Ammon's horn (tissue), 1 donor: ENCODE measurements at places on chromosomes 5 and 9.
A peak's percentile ranks its signal among the peaks of the same experiment; 100 is the strongest.

GRCh38 chr5:2983583-2984300 is 232.3 kb upstream of the IRX2 start:
- no peak for DNase-seq

GRCh38 chr5:149345892-149346222 is 558 bp downstream of the GRPEL2 start:
- DNase-seq: no peak

GRCh38 chr9:114552706-114553105 is 34.9 kb upstream of the ATP6V1G1 start:
- DNase-seq: no peak

GRCh38 chr9:125609744-125610143 is 97.3 kb downstream of the MAPKAP1 start:
- DNase-seq: no peak

- DNase-seq: no peak
Observed at GRCh38 chr5:176161431-176161830, 76.8 kb upstream of the SIMC1 start.

DNA sequence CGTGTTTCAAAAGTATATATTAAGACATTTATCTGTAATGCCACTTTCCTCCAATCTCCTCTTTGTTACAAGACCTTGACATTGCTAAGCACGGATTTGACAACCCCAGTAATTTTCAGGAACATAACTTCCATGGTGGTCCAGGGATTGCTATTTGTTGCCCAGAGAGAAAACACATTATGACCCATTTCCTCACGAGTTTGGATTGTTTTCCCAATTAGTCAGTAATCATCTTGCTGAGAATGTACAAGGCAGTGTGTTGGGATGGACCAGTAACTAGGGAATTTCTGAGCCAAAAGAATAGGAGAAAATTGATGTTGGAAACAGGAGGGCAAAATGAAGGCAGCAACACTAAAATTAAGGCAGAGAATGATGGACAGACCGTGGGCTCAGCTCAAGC is 574.1 kb downstream of the EBF1 start:
- DNase-seq: no peak

- DNase-seq: peak; percentile 46
Observed at GRCh38 chr5:43555895-43556606, 826 bp downstream of the PAIP1 start.

GRCh38 chr5:68428231-68428811 is 212.8 kb downstream of the PIK3R1 start:
- peak; percentile 63 for DNase-seq

DNA sequence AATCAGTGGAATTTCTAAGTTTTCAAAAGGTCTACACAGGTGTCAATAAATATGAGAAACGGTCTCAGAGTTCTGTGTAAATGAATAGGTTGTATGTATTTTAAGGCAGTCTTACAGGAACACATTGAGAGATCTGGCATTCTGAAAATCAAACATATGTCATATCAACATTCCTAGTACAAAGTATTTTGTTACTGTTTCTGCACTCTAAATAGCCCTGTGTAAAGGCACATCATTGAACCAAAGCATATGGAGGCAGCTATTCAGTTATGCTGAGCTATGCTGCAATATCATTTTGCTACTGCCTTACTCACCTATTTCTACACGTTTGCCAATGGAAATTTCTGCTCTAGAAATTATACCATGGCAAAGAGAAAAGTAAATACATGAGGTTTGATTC is 379.1 kb downstream of the KIAA0825 start:
- peak; percentile 44 for DNase-seq

- peak; percentile 53 for DNase-seq
Observed at GRCh38 chr5:174514983-174515394, 209.4 kb upstream of the MSX2 start.

DNA sequence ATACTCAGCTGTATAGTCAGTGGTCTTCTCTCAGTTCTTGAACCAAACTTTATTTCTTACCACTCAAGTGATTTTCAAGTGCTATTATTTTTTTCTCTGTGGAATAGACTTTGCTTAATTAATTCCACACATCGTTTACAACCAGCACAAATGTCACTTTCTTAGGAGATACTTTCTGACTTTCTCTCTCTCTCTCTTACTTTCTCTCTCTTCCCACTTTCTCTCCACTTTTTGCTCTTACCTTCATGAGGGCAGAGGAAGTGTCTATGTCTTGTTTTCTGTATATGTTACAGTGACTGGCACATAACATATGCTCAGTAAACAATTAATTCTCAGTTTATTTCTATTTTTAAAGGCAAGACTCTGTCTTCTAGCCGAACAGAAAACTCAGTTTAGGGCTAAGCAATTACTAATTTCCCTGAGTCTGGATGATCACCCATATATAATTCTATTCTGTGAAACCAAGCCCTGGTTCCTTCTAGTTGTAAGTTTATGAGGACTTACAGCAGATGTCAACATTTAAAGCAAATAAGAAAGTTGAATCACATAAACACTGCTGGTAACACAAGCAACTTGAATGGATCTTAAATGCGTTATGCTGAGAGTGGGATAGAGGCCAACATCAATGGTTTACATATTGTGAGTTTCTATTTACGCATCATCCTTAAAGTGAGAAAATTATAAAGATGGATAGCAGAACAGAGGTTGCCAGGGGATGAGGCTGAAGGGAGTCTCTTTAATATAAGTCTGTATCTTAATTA is 791.4 kb downstream of the MTRR start:
- DNase-seq: no peak

DNA sequence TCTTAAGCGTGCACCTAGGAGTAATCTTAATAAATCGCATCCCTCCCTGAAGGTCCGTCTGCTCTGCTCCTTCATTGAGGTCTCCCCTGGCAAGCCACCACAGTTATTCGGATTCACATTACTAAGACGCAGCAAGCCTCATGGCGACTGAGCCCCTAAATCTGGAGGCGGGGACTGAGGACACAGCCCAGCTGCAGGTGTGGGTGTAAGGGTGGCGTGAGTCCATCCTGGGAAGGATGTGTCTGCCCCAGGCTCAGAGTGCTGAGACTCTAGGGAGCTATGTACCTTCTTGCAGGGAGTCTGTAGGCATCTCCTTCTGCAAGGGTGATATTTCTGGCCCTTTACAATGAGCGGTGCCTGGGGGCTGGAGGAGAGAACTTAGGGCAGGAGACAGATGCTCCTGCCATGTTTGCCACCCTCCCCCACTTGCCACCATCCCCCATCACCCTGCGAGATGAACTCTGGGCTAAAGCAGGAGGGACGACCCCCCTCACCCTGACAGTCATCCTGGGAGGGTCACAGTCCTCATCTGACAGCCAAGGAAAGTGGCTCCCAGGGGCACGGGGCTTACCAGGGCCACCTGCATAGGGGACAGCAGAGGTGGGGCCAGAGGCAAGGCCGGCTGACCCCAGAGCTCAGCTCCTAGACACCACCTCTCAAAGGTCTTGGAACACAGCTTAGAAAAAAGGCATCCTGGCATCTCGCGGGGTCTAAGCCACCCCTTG is 76.4 kb upstream of the FCN1 start:
- no peak for DNase-seq

DNA sequence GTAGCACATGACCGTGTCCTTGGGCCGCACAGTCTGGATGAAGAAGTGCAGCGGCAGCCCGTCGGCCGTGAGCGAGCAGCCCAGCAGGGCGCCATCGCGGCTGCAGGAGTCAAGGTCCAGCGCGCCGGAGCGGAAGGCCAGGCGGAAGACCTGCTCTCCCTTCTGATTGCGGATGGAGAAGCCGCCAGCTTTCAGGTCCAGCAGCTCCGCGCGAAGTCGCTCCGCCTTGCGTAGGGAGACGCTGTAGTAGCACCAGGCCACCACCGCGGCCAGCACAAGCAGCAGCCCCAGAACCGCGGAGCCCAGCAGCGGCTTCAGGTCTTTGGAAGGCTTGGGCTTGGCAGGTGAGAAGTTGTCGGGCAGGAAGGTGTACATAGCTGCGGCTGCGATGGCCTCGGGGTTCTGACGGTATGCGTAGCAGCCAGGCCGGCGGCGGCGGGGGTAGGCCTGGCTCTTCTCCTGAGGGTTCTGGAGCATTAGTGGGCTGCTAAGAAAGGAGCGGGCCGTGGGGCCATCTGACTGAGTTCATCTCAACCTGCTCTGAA is 4.2 kb downstream of the MYORG start:
- no peak for DNase-seq

- peak; percentile 7 for DNase-seq
Observed at GRCh38 chr5:59034498-59035186, 451.8 kb downstream of the RAB3C start.

GRCh38 chr9:74115976-74116375 is 381.2 kb upstream of the RORB start:
- DNase-seq: no peak
